ENCODE measurements at places on chromosomes 7 and 10.

DNA sequence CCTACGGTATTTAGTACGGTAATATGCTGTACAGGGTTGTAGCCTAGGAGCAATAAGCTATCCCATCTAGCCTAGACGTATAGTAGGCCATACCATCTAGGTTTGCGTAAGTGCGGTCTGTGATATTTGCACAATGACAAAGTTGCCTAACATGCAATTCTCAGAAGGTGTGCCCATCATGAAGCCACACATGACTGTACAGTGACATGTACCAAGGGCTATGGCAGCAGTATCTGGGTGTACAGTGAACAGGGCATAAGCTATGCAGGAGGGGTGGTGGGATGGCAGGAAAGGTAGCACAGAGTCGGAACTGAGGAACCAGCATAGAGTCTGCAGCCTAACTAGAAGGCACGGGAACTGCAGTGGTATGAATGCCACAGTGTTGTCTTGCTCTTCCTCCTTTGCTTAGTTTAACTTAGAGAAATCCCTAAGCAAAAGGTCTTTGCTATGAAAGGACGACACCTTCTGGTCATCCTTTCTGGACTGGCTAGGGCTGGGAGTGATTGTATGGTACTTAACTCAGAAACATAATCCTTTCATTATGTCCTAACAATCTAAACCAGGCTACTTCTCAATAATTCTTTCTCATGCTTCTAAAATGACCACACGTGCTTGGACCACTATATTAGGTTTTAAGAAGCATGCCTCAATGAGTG, 93.5 kb downstream of the DYNC1I1 start:
- no peak for DNase-seq

- no peak for DNase-seq
These were observed 557.8 kb downstream of the AUTS2 start for GRCh38 chr7:70156057-70156456.

DNA sequence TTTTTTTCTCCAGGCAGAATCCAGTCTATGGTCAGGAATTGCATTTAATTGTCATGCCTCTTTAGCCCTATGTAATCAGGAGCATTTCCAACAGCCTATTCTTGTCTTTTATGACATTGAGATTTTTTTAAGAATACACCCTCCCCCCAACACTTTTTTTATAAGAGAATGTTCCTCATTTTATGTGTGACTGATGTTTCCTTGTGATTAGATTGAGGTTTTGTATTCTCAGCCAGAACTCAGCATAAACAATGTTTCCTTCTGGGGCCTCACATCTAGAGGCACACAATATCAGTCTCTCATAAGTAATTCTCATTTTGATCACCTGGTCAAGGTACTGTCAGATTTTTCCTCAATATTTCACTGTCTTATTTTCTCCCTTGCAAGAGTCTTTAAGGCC, 193.4 kb upstream of the PDE1C start:
- DNase-seq, result no peak

- DNase-seq, result no peak
These were observed 6.7 kb upstream of the TPST1 start for GRCh38 chr7:66198469-66198868.

DNA sequence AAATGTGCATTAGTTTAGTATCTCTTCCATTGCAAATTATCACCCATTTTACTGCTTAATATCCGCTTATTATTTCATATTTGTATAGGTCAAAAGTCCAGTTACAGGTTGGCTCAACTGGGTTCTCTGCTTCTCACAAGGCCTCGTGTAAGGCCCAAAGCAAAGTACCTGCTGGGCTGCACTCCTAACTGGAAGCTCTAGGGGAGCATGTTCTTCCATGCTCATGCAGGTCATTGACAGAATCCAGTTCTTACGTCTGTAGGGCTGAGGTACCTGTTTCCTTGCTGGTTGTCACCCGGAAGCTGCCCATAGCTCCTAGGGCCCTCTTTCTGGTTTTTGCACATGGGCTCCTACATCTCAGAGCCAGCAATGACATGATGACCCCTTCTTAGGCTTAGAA, 79.6 kb downstream of the RAPGEF5 start:
- DNase-seq, result no peak

DNA sequence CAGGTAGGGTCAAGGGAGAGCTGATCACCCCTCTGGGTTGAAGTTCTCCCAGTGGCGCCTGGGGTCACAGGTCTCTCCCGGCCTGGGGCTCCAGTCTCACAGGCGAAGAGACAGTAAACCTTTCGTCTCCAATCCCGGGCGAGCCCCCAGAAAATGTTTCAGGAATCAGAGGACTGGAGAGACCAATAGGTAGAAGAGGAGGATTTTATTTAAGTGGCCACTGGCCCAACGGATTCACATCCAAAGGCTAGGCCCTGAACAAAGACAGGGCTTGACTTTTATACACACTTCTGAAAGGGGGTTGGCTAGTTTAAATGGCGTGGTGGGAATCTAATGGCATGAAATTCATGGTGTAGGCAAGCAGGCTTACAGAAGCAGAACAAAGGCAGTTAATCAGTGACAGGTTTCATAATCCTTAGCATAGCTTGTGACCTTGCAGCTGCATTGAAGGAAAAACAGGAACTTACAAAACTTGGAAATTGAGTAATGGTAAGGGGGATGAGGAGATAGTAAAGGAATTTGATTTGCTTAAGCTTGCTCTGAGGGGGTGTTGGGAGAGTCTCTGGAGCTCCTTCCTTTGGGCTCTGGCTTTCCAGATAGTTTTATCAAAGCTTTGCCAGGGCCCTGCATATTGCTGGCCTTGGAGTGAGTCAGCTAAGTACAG, 105.5 kb downstream of the TRIM24 start:
- no peak for DNase-seq

- DNase-seq, result no peak
These were observed 36.0 kb upstream of the NRP1 start for GRCh38 chr10:33370434-33370930.

DNA sequence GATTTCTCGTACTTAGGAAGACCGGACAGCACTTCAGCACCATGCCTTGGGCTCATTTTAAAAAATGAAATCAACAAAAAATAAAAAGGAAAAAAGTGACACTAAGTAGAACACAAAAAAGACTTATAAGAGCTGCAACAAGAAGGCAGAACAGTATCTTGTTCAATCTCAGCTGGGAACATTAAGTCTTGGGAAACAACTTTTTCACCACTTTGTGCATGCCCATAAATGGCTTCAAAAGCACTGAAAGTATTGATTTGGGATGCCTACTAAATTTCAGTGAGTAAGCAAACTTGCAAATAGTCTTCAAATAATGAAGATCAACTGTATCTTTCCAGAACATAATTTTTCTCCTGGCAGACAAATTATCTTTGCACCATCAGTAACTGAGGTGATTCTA, 489.3 kb downstream of the NXPH1 start:
- no peak for DNase-seq

GRCh38 chr7:76346097-76346496, 12.7 kb downstream of the YWHAG start:
- no peak for DNase-seq

GRCh38 chr10:47107007-47107747, 192.8 kb upstream of the GDF10 start:
- no peak for DNase-seq

DNA sequence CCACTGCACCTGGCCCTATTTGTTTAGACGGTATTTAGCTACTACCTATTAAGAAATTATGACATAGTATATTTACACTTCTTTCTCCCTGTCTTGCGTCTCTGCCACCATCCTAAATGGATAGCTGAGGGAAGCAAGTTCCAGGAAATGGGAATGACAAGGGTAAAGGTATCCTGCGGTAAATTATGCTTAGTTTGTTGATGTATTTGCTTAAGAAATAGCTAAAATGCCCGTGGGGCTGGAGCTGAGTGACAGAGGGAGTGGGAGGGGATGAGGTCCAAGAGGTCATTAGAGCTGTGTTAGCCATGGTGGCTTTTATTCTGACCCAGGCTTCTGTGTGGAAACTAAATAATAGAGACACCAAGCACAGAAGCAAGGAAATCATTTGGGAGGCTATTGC, 29.0 kb upstream of the UBE2D1 start:
- no peak for DNase-seq

DNA sequence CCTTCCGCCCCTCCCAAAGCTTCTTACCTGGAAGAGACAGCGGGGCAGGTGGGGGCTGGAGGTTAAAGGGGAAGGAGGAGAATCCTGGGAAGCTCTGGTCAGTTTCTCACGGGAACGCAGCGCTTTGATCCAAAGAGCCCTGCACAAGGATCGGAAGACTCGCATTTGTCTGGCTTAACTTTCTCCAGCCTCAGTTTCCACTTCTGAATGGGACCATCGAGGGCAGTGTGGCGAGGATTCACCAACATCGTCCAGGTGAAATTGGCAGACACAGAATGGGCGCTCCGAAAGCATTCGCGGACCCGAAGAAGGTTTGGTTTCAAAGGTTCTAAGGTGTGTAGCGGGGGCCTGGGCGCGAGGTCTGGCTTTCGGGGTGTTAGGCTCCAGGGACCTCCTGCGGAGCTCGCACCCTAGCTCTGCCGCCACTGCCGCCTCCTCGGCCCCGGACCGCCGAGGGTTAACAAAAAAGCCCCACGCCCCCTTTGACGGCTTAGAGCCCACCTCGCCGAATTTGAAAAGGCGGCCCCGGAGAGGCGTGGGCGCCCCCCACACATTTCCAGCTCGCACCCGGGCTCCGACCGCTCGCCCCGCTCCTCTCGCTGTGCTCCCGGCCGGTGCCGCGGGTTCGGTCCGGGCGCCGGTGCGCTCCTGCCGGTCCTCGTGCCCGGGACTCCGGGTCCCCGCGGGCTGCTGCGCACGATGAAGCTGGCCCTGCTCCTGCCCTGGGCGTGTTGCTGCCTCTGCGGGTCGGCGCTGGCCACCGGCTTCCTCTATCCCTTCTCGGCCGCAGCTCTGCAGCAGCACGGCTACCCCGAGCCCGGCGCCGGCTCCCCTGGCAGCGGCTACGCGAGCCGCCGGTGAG, at the start of gene COL26A1:
COL26A1 (plus strand) TSS at position 542 of the 862 bp plus-strand sequence; CDS start at position 700, 158 bp downstream.
- DNase-seq, result no peak

GRCh38 chr7:151895008-151895630, 18.2 kb upstream of the PRKAG2 start:
- no peak for DNase-seq
